ENCODE measurements at places on chromosomes 12 and 14. TPM values are rescaled to one million over a fixed set of nuclear protein-coding genes. Genes with fewer than 3 reads are reported as not detected.

The SRRM4 gene
- not detected for total RNA-seq

The SOX5 gene
- not detected for total RNA-seq

The TRAFD1 gene
- 68.9 TPM for total RNA-seq

The BHLHE41 gene
- not detected for total RNA-seq

The OAS1 gene
- total RNA-seq: 197 TPM
